ENCODE measurements at places on chromosomes 12 and 14.

- no peak for DNase-seq
Observed at GRCh38 chr12:84702001-84702400, 210.6 kb downstream of the SLC6A15 start.

DNA sequence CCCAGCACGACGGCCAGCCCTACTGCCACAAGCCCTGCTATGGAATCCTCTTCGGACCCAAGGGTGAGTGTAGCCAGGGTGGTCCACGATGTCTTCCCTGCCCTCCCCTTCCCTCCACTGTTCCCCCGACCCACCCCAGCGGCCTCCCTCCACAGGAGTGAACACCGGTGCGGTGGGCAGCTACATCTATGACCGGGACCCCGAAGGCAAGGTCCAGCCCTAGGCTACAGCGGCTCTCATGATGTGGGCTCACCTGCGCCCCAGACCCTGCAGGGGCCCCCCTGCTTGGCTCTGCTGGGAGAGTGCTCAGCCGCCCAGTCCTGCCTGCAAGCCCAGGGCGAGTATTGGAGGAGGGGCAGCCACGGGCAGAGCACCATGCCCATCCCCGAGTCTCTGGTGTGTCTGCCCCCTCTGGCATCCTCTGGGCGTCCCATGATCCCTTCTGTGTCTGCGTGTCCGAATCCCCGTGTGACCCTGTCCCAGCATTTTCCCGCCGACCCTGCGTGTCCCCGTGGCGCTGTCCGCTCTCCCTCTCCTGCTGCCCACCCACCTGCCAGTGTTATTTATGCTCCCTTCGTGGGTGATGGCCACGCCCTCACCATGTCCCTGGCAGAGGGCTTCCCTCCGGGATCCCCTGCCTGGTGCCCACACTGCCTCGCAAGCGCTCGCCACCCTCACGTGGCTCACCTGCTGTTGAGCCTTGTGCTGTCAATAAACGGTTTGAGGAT is 5.0 kb downstream of the CRIP2 start:
- DNase-seq, result no peak

GRCh38 chr12:116803013-116803736 is 65.1 kb downstream of the RNFT2 start:
- no peak for DNase-seq

GRCh38 chr12:79706156-79706555 is 15.4 kb upstream of the PAWR start:
- DNase-seq, result no peak

GRCh38 chr12:92136965-92137721 is 8.5 kb downstream of the BTG1 start:
- no peak for DNase-seq

DNA sequence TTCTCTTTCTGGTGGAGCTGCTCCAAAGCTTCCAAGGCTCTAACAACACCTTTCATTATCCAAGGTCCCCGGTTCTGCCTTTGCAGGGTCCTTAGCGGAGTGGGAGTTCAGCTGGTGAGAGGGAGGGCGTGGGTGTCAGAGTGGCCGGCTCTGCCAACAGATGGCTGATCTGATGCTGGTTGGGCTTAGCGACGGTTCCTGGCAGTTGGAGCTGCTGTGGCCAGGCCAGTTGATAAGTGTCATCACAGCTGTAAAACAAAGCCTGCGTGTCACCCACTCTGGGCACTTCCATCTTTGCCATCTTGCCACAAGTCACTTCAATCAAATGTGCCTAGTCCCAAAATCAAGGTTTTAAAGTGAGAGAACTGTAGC is 36.3 kb downstream of the RIN3 start:
- no peak for DNase-seq

DNA sequence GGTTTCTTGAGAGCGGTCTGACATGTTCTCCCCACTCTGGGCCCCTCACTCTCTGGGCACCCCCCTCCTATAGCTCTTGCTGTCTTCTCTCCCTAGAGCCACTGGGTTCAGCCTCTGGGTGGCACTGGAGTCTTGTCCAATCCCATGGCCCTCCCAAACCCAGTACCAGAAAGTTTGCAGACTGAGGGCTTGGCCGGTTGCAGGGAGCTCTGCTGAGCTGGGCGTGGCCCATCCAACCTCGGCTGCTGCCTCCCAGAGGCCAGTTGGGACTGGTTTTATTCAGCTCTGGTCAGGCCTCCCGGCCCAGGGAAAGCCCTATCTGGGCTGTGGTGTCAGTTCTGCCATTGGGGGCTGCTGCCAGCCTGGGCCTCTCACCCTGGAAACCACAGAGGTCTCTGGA is 37.9 kb downstream of the ISCA2 start:
- DNase-seq, result peak; percentile 87

DNA sequence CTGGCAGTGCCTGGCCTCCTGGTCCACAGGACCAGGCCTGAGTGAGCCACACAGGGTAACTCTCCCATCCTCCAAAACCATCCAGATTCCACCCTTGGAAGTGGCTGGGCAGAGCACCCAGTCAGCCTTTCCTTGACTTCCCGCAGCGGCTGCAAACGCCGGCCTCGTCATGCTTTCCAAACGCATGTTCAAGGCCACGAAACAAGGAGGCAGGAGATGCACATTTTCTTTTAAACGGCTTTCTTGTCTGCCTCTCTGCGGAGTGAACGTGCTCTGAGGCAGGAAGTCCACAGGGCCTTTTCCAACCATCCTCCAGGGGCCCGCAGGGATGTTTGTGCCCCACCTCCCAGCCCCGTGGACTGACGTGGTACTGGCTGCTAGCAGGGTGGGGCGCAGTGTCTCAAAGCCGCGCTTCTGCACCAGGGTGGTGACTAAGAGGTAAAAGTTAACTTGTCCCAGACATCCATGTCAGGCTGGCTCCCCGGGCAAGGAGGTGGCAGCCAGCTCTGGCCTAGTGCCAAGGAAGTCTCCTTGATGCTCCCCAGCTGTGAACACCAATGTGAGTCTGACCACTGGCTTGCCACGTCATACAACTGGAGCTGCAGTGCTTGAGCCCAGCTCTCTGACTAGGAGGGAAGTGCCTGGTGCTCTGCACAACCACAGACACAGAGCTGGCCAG is 45.0 kb downstream of the KCNA5 start:
- DNase-seq, result no peak

DNA sequence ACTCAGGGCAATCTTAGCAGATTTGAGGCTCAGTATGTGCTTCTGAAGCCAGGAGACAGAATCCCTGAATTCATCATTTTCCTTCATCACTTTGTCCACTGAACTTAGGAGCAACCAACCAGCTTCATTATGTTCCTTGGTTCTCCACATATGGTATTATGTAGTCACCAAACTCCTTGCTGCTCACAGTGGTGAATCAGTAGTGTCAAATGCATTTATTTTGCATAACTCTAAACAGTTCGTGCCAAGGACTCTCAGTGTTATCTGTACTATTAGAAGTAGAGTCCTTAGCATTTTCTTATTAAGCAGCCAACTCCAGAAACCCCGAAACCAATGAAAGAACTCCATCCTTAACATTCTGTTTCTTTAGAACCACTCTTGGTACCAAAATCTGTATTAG is 466.9 kb upstream of the RGS6 start:
- DNase-seq, result no peak

- DNase-seq, result no peak
Observed at GRCh38 chr14:74190927-74191575, 48.2 kb upstream of the VSX2 start.

GRCh38 chr14:99041820-99042174 is 230.2 kb downstream of the BCL11B start:
- DNase-seq, result no peak

- peak; percentile 3 for DNase-seq
Observed at GRCh38 chr14:99514552-99515300, 33.5 kb downstream of the CCNK start.

GRCh38 chr12:13538136-13538535 is 341.6 kb downstream of the EMP1 start:
- DNase-seq, result no peak

GRCh38 chr14:67199016-67199415 is 9.8 kb downstream of the GARIN2 start:
- DNase-seq, result no peak

DNA sequence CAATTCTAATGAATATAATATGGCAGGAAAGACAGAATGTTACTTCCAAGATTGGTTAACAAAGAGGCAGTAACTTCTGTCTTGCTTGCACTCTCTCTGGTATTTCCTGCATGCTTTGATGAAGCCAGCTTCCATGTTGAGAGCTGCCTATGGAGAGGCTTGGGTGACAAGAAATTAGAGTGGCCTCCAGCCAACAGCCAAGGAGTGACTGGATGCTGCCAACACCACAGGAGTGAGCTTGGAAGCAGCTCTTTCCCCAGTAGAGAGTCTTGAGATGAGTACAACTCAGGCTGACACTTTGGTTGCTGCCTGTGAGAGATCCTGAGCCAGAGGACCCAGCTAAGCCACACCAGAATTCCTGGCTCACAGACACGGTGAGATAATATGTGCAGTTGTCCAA is 183.1 kb downstream of the RMST start:
- DNase-seq, result no peak

- DNase-seq, result peak; percentile 64
Observed at GRCh38 chr14:65187421-65188049, 85.2 kb upstream of the MAX start.

- peak; percentile 86 for DNase-seq
Observed at GRCh38 chr12:84911271-84912197, 1.1 kb downstream of the SLC6A15 start.

- DNase-seq, result no peak
Observed at GRCh38 chr12:15931590-15932053, 20.5 kb downstream of the DERA start.

- no peak for DNase-seq
Observed at GRCh38 chr12:40175489-40175888, 49.3 kb upstream of the LRRK2 start.

GRCh38 chr14:92531106-92531873 is 17.7 kb downstream of the RIN3 start:
- no peak for DNase-seq

- no peak for DNase-seq
Observed at GRCh38 chr12:15701631-15702156, 87.5 kb downstream of the EPS8 start.

- peak; percentile 78 for DNase-seq
Observed at GRCh38 chr12:7374423-7375144, 69.4 kb downstream of the CD163L1 start.

DNA sequence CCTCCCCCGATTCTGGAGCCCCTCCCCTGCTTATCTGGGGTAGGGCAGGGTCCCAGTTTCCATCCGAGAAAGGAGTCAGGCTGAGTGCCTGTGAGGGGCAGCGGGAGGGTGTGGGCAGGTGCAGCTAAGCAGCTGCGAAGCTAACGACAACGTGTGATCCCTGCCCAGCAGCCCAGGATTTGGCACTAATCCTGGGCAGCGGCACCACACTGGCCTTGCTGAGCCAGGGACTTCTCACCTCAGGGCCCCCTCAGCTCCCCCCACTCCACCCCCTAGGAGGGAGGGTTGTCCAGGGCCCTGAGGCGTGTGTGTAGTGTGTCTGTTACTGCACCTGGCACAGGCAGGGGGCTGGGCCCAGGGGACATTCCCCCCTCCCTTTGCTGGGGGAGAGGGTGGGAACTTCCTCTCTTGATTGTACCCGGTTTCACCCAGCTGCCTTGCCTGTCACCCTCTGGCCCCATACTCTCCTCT is 1.8 kb downstream of the SMIM41 start:
- peak; percentile 11 for DNase-seq

DNA sequence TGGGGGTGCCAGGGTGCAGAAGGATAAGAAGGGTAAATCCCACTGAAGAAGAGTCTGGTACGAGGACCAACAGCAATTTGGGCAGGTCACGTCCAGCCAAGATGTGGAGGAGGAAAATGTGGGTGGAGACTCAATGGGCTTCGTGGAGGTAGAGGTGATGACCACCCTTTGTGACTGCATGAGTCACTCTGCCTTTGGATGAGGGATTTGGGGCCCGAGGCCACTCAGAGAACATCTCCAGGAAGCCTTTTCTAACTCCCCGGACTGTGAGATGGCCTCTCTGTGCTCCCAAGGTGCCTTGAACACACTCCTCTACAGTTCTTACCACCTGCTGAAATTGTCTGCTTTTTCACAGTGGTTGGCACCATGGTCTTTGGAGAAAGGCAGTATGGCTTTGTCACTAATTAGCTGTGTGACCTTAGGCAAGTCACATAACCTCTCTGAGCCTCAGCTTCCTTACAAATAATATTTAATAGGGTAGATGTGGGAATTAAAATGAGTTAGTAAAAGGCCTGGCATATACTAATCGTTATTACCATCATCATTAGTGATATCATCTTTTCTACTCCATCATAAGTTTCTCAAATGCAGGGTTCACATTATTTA is 67.0 kb upstream of the ARHGAP5 start:
- no peak for DNase-seq

DNA sequence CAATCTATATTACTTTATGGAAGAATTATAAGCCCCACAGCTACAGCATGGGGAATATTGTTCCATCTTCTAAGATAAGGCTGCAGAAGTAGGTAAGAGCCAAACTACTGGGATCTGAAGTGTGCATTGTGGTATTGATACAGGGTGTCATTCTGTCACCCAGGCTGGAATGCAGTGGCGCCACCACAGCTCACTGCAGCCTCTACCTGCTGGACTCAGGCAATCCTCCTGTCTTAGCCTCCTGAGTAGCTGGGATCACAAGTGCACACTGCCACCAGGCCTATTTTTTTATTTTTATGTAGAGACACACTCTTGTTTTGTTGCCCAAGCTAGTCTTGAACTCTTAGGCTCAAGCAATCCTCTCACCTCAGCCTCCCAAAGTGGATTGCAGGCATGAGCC is 21.3 kb upstream of the DIP2B start:
- DNase-seq, result no peak

All from iPS-NIHi11 (cell line).